Activated T-helper 17 cell treated with anti-CD3 and anti-CD28 coated beads, Interleukin-2, amount 50 U/mL, for 72 hours (primary cell): ENCODE measurements at places on chromosomes 12 and 14. TPM values are rescaled to one million over a fixed set of nuclear protein-coding genes. Genes with fewer than 3 reads are reported as not detected.
A peak's percentile ranks its signal among the peaks of the same experiment; 100 is the strongest.

DNA sequence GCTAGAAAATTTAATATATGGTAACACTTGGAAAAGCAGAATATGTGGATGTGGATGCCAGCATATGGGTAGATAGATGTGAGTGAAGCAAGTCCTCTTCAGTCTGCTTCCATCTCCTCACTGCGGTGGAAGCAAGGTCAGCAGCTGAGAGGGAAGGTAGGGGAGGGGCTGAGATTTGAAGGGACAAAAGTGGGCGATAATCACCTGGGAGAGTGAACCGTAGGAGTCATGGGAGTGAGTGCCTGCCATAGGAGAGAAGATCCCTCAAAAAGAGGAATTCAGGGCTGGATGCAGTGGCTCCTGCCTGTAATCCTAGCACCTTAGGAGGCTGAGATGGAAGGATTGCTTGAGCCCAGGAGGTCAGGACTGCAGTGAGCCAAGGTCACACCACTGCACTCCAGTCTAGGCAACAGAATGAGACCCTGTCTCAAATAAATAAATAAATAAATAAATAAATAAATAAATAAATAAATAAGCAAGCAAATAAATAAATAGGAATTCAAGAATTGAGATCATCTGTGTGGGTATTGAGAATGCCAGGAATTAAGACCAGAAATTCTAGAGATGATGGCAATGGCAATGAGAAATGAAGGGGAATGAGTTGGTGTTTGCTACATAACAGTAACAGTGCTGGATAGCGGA lies 123.4 kb downstream of the BICD1 start:
- H3K4me1 ChIP-seq: no peaks in the 10 kb centered on the region
- no peaks in the 10 kb centered on the region for H3K27me3 ChIP-seq
- H3K27ac ChIP-seq: no peak overlapping the region
- ATAC-seq: no peak
- H3K4me3 ChIP-seq: no peak overlapping the region

DNA sequence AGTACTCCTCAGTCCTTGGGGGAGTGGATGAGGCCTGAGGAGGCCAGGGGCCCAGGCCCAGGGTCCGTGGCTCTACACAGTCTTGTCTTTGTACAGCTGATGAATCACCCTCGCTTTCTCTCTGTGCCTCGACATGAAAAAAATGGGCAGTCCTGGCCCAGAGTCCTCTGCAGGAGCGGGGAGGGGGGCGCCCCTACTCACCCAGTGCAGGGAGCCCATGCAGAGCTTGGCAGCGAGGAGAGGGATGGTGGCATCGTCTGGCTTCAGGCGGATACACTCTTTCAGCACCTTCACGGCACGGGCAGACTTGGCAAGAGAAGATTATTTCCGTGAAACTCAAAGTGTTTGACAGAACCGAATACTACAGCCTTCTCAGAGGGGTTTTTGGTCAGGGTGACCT lies 159.3 kb downstream of the TTC7B start:
- no peaks in the 10 kb centered on the region for H3K36me3 ChIP-seq
- no peaks in the 10 kb centered on the region for H3K27me3 ChIP-seq
- H3K4me1 ChIP-seq: peaks cover 8% of the 10 kb centered on the region
- H3K27ac ChIP-seq: no peak overlapping the region
- no peak overlapping the region for H3K4me3 ChIP-seq
- no peak for ATAC-seq

The LRRC43 gene
- not detected for total RNA-seq

The DPF3 gene
- 0.30 TPM for total RNA-seq

DNA sequence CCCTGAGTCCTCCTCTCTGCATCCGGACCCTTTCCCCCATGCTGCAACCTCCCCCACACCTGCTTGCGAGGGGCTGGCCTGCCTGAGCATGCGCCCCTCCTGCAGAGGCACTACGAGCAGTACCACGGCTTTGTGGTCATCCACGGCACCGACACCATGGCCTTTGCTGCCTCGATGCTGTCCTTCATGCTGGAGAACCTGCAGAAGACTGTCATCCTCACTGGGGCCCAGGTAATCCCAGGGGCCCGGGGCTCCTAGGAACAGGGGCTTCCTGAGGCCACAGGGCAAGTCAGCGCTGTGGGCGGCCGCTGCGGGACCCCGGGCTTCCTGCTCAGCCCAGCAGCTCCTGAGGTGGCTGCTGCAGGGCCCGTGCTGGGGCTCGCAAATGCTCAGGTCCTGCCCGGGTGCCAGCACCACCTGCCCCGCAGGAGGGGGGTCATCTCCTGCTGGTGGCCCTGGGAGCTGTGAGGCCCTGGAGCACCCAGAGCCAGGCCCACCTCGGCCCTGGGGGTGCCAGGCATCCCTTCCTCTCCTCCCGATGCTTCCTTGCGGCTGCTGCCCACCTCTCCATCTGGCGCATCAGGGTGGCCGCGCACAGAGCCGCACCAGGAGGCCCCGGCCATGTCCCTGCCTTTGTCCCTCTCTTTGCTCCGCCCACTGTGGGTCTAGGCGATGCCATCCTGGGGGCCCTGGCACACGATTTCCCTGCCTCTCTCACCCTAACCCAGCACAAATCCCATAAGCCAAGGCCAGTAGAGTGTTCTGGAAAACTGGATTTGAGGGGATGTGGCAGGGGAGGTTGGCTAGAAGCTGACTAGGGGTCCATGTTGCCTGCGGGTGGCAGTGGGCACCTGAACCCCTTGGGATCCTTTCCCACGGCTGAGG lies 10.2 kb downstream of the ASPG start:
- H3K27me3 ChIP-seq: no peaks in the 10 kb centered on the region
- peaks cover 5% of the 10 kb centered on the region for H3K4me1 ChIP-seq
- H3K27ac ChIP-seq: no peak overlapping the region
- no peaks in the 10 kb centered on the region for H3K36me3 ChIP-seq
- ATAC-seq: no peak

The LGR5 gene
- total RNA-seq: not detected

The MTRFR gene
- 26.8 TPM for total RNA-seq

- H3K4me3 ChIP-seq: no peak overlapping the region
- H3K27ac ChIP-seq: no peak overlapping the region
- ATAC-seq: no peak
- peaks cover 29% of the 10 kb centered on the region for H3K27me3 ChIP-seq
- no peaks in the 10 kb centered on the region for H3K4me1 ChIP-seq
- no peaks in the 10 kb centered on the region for H3K36me3 ChIP-seq
These were observed 35.6 kb downstream of the SCN8A start for GRCh38 chr12:51626629-51627028.

- no peak overlapping the region for H3K4me3 ChIP-seq
- no peak for ATAC-seq
- H3K36me3 ChIP-seq: no peaks in the 10 kb centered on the region
- H3K27ac ChIP-seq: no peak overlapping the region
- H3K27me3 ChIP-seq: no peaks in the 10 kb centered on the region
These were observed 48.3 kb downstream of the TTC6 start for GRCh38 chr14:37643701-37644100.

GRCh38 chr14:84468153-84468552 lies 1061.8 kb upstream of the FLRT2 start:
- no peak overlapping the region for H3K4me3 ChIP-seq
- no peaks in the 10 kb centered on the region for H3K27me3 ChIP-seq
- H3K4me1 ChIP-seq: no peaks in the 10 kb centered on the region
- no peaks in the 10 kb centered on the region for H3K36me3 ChIP-seq
- no peak for ATAC-seq
- H3K27ac ChIP-seq: no peak overlapping the region

GRCh38 chr12:18849080-18849479 lies 111.2 kb downstream of the CAPZA3 start:
- H3K27me3 ChIP-seq: peaks cover 20% of the 10 kb centered on the region
- H3K36me3 ChIP-seq: no peaks in the 10 kb centered on the region
- no peak overlapping the region for H3K27ac ChIP-seq
- ATAC-seq: peak; percentile 51
- H3K4me3 ChIP-seq: no peak overlapping the region

- H3K27ac ChIP-seq: peak overlapping the region; percentile 98
- no peak for ATAC-seq
- H3K36me3 ChIP-seq: peaks cover 84% of the 10 kb centered on the region
- peak overlapping the region; percentile 97 for H3K4me3 ChIP-seq
- no peaks in the 10 kb centered on the region for H3K27me3 ChIP-seq
- H3K4me1 ChIP-seq: peaks cover 43% of the 10 kb centered on the region
These were observed 1.0 kb downstream of the NACA start for GRCh38 chr12:56723889-56724700.

DNA sequence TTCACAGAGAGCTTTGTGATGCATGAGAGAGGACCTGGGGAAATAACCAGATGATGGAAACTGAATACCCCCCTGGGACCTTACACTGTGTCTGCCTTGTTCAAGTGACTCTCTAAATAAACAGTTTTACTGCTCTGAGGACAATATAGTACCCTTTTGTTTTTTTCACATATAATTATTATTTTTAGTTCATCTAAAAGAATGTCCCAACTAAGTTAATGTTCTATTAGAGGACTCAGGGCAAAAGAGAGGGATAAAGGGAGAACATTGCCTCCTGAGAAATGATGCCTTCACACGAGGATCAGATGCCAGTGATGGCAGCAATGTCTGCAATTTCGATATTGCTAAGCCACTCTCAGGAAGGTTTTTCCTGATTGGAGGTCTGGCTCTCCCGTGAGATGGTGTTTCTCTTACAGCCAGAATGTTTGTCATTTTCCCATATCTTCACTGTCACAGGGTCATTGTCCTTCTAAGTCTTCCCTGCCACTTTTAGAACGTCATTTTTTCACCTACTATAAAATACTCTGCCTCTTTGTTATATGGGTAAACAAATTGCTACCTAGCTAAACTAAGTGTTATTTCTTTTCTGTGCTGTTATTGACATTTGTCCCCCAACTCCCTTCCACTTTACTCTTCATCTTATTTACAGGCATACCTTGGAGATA lies 201.6 kb downstream of the RAD51B start:
- H3K4me1 ChIP-seq: no peaks in the 10 kb centered on the region
- H3K36me3 ChIP-seq: no peaks in the 10 kb centered on the region
- H3K27ac ChIP-seq: no peak overlapping the region

- no peak overlapping the region for H3K4me3 ChIP-seq
- ATAC-seq: no peak
- H3K36me3 ChIP-seq: no peaks in the 10 kb centered on the region
- H3K4me1 ChIP-seq: no peaks in the 10 kb centered on the region
These were observed 148.0 kb downstream of the APAF1 start for GRCh38 chr12:98793121-98793520.

DNA sequence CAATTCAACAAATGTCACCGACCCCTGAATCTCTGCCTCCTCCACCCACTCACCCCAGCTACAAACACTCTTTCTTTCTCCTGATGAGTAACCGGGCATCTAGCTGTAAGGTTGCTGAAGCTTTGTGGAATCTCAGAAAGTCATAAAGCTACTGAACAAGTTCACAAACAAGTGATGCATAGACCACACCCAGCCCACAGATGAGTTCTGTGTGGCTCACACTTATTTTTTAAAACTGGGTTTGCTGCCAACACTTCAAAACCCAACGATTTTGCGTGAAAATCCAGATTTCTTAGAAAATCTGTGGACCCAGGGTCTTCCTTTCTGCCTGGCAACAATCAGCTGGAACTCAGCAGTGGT lies 96.1 kb downstream of the APAF1 start:
- H3K4me1 ChIP-seq: peaks cover 40% of the 10 kb centered on the region
- H3K27ac ChIP-seq: peak overlapping the region; percentile 96

- H3K36me3 ChIP-seq: no peaks in the 10 kb centered on the region
- ATAC-seq: no peak
- no peak overlapping the region for H3K4me3 ChIP-seq
- H3K4me1 ChIP-seq: no peaks in the 10 kb centered on the region
These were observed 29.2 kb downstream of the TMTC1 start for GRCh38 chr12:29754235-29755189.

The KRT77 gene
- total RNA-seq: not detected

DNA sequence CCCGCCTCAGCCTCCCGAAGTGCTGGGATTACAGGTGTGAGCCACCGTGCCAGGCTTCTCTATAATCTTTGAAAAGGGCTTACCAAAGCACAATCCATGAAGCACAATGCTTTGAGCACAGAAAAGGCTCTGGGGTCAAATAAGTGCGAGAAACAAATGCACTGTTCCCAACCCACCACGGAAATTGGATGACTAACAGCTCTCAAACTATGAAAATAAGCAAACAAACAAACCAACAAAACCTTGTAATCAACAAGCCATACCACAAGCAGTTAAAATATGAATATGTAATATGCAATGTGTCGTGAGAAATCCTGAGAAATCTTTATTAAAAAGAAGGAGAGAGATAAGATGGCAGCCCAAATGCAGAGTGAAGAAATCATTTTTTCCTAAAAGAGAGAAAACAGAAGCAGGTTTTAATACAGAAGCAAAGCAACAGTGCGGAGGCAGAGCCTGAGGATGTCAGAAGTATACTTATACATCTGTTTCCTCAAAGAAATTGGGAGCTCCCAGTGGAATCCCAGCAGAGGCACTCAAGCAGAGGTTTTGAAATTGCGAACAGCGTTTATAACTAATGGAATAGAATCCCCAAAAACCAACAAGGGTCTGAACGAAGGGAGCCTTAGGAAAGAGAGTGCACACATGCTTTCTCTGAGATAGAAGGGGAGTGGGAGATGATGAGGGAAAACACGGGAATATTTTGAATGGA lies 17.1 kb downstream of the SMCO2 start:
- peak overlapping the region; percentile 65 for H3K27ac ChIP-seq
- no peaks in the 10 kb centered on the region for H3K36me3 ChIP-seq
- peaks cover 35% of the 10 kb centered on the region for H3K4me1 ChIP-seq

DNA sequence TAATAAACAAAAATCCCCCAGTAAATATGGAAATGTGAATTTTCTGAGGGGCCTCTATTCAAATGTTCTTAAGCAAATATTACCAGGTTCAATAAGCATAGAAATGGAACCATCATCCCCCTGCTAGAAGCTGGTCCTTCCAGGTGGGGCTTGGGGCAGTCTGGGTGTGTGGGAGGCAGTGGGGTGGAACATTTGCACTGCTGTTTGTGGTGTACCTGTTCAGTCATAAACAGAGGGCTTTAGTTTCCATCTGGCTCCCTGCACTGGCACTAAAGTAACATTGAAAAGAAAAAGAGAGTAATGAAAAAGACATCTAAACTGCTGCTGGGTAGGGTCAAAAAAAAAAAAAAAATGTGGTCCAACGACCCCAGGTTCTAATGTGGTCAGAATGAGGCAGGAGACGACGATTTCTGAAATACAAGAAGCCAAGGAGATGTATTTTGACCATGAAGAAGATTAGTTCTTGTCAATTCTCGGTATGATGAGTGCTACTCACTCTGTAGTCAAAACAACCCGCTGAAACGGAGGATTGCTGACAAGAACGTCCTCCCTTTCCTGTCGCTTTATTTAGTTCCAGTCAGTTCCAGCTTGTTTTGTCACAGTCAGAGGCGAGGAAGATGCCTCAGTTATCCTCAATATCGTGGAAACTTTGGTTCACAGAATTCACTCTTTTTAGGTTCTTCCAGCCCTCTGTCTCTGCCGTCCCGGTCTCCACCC lies 44.2 kb upstream of the MANSC4 start:
- ATAC-seq: peak; percentile 15
- peak overlapping the region; percentile 91 for H3K27ac ChIP-seq
- peaks cover 3% of the 10 kb centered on the region for H3K27me3 ChIP-seq
- H3K4me1 ChIP-seq: peaks cover 29% of the 10 kb centered on the region
- peaks cover 6% of the 10 kb centered on the region for H3K36me3 ChIP-seq

The SLCO1B1 gene
- not detected for total RNA-seq

- peak overlapping the region; percentile 96 for H3K27ac ChIP-seq
- H3K4me1 ChIP-seq: peaks cover 11% of the 10 kb centered on the region
- peaks cover 74% of the 10 kb centered on the region for H3K36me3 ChIP-seq
- peak; percentile 20 for ATAC-seq
These were observed 2.9 kb upstream of the SETD1B start for GRCh38 chr12:121800694-121801594.
